Stimulated activated CD4-positive, alpha-beta T cell treated with anti-CD3 and anti-CD28 coated beads, Interleukin-4, amount 100 ng/mL, for 4 hours (primary cell): ENCODE measurements at places on chromosomes 7 and 10.

DNA sequence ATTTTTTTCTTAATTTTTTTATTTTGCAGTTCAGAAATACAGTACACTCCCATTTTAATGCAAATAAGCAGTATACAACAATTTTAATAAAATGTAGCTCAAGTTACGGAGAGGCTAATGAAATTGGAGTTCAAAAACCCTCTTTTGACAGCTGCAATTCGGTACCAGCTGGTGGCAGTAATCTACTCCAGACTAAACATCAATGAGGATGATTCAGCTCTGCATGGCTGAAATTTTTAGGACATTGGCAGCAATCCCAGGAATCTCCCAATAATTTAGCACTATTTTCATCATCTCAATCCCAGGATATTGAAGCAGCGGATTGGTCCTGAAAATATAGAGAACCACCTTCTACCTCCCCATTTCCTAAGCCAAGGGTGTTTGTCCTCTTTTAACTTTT lies 278.8 kb downstream of the CACNA2D1 start:
- no peak for DNase-seq

- DNase-seq, result no peak
Observed at GRCh38 chr10:121042342-121042741, 191.2 kb downstream of the WDR11 start.

DNA sequence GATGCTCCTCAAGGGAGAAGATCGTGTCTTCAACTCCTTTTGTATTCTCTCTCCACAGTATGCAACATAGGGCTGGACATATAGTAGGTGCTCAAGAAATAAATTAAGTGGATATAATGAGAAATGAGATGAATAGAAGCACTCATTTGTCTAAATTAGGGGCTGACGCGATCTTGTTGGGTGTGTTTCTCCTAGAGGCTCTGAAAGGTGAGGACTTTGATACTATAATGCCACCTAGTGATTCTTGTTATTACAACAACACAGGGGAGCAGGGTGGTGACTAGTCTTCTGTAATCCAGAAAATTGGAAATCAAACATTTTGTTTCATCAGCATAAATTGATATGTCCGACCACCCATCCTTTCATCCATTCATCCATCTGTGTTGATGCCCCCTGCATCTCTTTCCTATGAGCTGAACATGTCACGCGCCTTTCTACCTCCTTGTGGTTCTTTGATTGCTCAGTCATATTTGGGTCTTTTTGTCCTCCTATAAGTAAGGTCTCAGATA lies 3.5 kb upstream of the CFAP58 start:
- DNase-seq, result no peak

DNA sequence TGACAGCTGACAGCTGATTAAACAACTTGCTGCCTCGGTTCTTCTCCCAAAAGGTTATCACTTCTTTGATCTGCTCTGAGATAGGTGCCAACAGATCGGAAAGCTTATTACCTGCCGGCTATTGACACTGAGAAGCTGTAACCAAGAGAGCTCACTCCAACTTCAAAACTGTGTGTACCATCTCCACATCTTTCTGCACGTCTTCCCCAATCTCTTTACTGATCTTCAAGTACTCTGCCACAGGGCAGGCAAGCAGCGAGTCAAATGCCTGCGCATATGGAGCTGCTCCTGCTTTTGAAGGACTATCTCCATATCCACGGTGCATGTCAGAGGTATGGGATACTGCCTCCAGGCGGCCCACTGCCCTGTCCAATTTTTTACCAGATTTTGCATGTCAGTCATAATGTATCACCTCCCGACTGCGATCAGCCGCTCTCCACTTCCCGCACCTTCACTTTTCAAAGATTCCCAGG lies 352 bp upstream of the ZNF485 start:
- no peak for DNase-seq

DNA sequence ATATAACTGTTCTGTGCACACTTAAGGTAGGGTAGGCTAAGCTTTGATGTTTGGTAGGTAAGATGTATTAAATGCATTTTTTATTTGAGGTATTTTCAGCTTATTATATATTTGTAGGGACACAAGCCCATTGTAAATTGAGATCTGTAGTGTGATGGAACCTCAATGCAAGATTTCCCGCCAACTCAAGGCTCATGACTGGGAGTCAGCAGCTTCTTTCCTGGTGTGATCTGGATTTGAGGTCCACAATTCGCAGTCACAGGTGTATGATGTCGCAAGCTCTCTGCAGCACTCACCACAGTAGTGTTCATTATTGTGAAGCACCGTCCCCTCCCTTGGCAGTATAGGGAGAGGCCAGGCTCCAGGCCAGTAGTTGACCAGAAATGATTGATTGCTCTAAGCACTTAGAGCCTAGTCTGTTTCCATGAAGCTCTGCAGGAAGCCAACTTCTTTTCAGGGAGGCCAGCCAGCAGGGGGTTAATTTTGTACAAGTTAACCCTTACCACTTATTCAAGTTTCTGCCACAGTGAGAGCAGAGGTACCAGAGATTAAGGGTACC lies 54.9 kb downstream of the SEM1 start:
- DNase-seq, result no peak

- DNase-seq, result no peak
Observed at GRCh38 chr7:32774541-32774951, 117.0 kb downstream of the KBTBD2 start.

GRCh38 chr10:119365773-119366599 lies 158.6 kb downstream of the GRK5 start:
- no peak for DNase-seq
